COR-L47 (cell line): ENCODE measurements at places on chromosomes 16 and 17.

GRCh38 chr17:38416840-38417209, 11.4 kb upstream of the ARHGAP23 start:
- no peak for DNase-seq

- DNase-seq, result no peak
Measured at GRCh38 chr17:82598256-82599119, 49.8 kb downstream of the WDR45B start.

GRCh38 chr17:5468075-5468473, 708 bp downstream of the DHX33 start:
- no peak for DNase-seq

GRCh38 chr17:10605221-10605783, 51.8 kb downstream of the MYH3 start:
- no peak for DNase-seq

DNA sequence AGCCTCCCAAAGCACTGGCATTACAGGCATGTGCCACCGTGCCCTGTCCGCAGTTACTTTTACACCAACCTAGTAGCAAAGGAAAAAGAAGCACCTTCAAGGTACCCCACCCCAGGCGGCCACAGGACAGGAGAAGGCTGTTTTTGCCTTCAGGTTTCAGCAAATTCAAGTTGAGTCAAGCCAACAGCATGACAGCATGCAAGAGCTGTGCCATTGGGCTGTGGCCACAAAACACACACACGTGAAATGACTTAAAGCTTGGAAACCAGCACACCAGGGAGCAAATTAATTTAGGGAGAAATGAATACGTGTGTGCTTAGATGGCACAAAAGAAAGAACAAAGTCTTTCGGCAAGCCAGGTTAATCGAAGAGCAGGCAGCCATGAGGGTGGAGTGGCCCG, 39.7 kb downstream of the ERCC4 start:
- no peak for DNase-seq

DNA sequence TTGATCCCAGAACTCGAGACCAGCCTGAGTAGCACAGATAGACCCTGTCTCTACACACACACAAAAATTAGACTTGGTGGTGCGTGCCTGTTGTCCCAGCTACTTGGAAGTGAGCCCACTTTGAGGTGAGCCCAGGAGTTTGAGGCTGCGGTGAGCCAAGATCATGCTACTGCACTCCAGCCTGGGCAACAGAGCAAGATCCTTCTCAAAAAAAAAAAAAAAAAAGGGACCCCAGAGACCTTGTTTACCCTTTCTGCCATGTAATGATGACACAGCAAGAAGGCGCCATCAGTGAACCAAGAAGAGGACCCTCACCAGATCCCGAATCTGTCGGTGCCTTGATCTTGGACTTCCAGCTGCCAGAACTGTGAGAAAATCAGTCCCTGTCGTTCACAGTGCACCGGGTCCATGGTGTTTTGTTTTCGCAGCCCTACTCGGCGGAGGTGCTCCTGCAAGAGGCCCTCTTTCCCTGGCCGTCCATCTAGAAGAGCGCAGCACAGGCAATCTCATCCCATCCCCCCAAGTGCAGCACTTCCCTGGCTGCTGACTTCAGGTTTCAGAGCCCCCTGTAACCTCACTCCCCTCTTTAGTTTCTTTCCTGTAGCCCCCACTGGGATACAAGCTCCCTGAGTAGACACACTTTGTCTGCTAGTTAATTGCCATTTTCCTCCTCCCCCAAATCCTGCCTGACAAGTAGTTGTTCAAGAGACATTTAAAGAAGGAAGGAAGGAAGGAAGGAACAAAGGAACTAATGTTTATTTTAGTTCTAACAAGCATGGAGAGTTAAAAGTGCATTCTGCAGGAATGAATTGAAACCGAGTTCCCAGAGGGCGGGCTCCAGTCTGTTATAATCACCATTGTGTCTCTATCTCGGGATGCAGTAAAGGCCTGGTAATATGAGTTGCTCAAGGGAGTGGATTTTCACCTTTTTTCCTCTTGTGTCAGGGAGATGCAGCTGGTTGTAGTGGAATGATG, 115.3 kb downstream of the SNX29 start:
- no peak for DNase-seq

DNA sequence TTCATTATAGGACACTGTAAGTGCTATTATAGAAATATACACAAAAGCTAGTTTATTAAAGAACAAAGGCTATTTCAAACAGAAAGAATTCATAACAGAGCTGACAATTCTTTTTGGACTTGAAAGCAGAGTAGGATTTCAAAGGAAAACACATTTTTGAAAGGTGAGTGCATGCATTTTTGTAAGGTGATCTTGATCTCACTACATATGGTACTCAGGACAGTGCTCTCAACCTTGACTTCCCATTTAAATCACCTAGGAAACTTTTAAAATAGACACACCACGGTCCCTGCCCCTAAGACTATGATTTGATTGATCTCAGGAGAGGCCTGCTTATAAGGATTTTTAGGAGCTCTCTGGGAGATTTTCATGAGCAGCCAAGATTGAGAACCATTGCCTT, 1362.0 kb downstream of the CDH8 start:
- no peak for DNase-seq

DNA sequence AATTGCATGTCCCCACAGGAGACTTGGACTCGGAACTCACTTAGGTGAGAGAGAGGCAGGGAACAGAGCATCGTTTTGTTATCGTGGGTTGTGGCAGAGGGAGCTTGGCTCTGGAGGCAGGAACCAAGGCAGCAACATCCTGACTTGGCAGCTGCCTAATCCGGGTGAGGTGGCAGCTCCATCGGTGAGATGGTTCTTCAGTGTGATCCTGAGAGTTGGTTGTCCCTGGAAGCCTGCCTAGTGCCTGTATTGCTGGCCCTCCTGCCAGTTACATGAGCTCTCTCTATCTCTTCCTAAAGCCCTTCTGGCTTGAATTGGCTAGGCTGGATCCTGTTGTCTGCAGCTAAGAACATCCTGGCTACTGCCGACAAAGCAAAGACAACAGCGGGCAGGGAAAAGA, 19.9 kb upstream of the SEC14L1 start:
- DNase-seq, result no peak

GRCh38 chr16:87850009-87851006, 19.0 kb downstream of the SLC7A5 start:
- peak; percentile 42 for DNase-seq

- no peak for DNase-seq
Measured at GRCh38 chr17:35715416-35715815, 16.0 kb upstream of the RASL10B start.

- no peak for DNase-seq
Measured at GRCh38 chr16:53998966-53999522, 287.5 kb downstream of the IRX3 start.

DNA sequence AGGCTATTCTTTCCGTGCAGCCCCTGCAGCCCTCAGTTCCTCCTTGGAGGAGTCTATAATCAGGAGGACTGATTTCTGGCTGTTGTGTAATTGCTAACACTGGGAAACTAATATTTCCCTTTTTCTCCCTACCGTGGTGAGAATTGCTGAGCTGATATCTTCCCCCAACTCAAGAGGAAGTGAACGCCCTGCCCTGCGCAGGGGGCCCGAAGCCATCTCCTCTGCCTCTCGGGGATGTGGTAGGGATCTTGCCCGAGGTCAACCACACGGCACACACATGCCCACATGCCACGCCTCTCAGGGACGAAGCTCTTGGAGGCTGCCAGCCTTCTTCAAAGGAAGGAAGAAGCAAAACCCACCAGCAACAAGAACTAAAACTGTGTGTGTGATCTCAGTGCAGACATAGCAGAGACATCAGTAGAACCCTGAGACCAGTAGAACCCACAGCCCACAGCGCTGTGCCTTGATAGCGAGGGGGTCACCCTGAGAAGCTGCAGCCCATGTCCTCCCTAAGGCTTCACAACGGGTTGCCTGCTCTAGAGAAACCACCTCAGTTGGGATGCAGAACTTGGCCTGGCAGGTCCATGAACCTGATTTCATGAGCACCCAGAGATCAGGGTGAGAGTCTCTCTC, 8.9 kb upstream of the ULK2 start:
- no peak for DNase-seq

- DNase-seq, result no peak
Measured at GRCh38 chr16:87674419-87674818, 72.1 kb downstream of the JPH3 start.

- peak; percentile 56 for DNase-seq
Measured at GRCh38 chr16:68396481-68396880, 51.8 kb downstream of the SMPD3 start.

- no peak for DNase-seq
Measured at GRCh38 chr17:7260651-7261378, 1.5 kb downstream of the CLDN7 start.

GRCh38 chr17:34511931-34512330, 67.5 kb upstream of the TMEM132E start:
- no peak for DNase-seq

DNA sequence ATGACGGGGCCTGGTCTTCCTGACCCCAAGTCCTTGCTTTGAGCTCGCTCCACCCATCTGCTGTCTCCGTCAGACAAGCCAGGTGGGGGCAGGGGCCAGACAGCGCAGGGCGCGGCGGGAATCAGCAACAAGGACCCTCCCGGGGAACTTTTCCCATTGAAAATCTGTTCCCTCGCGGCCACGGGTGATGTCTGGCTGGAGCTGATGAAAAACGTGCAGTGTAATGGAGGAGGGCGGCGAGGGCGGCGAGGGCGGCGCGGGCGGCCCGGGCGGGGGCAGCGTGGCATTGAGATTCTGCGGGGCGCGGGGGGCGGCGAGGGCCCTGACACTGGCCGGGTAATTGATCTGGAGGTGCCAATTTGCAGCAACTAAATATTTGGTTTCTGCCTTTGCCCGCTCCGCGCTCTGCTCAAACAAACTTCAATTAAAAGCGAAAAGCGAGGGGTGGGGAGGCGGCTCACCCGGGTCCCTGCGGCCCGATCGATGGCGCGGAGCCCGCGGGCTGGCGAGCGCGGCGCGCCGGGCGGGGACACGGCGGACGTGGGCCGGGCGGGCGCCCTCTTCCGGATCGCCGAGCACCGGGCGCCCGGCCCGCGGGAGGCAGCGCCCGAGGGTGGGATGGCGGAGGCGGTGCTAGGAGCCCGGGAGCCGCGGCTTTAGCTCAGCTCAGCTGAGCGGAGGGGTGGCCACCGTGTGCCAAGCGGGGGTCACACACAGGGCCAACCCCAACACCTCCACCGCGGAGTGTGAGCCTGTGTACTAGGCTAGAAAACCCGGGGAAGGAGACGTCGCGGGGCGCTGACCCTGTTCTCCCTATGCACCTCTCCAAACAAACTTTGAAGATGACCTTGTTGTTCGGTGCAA, 32.4 kb downstream of the DCAKD start:
- DNase-seq, result peak; percentile 52

DNA sequence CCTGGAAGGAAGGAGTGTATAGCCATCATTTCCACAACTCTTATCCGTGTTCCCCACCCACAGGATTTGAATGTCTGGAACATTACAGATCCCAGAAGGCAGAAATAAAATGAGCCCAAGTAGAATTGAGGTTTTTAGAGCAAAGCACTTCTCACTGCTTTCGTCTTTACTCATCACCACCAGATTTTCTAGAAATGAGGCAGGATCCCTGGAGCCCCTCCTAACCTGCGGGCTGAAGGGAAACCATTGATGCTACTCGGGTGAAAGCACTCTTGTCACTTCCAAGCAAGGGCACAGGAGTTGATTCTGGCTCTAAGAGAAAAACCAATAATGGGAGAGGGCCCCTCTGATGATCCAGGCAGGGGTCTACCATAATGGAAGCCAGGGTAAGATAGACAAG, 2.8 kb upstream of the ALDOC start:
- DNase-seq, result no peak

DNA sequence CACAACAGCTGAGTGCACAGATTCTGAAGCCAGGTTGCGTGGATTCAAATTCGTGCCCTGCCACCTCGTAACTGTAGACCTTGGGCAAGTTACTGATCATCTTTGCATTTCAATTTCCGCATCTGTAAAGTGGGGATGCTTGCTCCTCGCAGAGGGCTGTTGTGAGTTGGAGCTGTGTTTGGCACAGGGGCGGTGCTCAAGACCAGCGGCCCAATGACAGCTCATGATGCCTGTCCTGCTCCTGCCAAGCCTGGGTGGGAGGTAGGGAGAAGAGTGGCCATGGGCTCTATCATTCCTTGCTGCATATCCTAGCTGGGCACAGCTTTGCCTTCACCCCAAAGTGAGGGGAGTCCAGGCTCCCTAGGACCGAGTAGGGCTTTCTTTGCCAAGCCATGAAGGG, 12.6 kb downstream of the NXPH3 start:
- DNase-seq, result no peak

GRCh38 chr16:81515281-81515680, 70.7 kb downstream of the CMIP start:
- DNase-seq, result peak; percentile 23

DNA sequence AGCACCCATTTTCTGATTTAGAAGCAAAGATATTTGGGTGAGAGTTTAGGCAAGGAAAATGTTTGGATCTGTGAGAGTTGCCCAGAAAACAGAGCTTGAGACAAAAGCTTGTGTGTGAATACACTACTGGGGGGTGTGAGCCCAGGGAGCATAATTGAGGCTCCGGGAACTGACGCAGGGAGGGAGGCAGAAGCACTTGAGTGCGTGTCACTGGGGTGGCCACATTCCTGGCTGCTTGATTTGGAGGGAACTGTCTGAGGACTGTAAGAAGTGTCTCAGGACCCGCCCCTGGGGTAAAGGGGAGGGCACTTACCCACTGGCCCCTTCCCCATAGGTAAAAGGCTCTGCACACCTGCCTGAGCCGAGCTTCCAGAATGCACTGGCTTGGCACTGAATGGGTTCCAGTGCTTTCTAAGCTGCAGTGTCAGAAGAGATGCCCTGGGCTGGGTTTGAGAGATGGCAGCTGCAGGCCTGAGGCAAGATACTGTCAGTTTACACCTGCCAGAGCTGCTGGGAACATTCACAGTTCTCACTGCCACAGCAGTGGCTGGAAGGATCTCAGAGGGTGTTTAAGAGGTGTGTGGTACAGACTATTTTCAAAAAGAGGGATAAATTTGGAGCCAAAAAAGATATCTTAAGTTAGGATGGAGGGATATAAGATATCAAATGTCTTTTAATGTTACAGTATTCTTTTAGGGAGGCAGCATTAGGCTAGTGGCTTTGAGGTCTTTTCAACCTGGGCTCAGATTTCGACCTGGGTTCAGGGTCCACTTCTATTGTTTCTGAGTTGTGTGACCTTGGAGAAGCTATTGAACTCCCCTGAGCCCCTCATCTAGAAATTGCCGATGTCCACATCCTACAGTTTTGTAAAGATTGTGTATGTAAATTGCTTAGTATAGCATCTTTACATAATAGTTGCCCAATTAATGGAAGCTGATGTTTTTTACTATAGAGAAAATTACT, 6.9 kb upstream of the TEX2 start:
- DNase-seq, result no peak

GRCh38 chr16:49911430-49911829, 55.5 kb upstream of the ZNF423 start:
- DNase-seq, result no peak
